ENCODE measurements at places on chromosomes 6 and 20.
A peak's percentile ranks its signal among the peaks of the same experiment; 100 is the strongest.

GRCh38 chr6:132190097-132190814, 211.0 kb downstream of the MOXD1 start:
- no peak for DNase-seq

DNA sequence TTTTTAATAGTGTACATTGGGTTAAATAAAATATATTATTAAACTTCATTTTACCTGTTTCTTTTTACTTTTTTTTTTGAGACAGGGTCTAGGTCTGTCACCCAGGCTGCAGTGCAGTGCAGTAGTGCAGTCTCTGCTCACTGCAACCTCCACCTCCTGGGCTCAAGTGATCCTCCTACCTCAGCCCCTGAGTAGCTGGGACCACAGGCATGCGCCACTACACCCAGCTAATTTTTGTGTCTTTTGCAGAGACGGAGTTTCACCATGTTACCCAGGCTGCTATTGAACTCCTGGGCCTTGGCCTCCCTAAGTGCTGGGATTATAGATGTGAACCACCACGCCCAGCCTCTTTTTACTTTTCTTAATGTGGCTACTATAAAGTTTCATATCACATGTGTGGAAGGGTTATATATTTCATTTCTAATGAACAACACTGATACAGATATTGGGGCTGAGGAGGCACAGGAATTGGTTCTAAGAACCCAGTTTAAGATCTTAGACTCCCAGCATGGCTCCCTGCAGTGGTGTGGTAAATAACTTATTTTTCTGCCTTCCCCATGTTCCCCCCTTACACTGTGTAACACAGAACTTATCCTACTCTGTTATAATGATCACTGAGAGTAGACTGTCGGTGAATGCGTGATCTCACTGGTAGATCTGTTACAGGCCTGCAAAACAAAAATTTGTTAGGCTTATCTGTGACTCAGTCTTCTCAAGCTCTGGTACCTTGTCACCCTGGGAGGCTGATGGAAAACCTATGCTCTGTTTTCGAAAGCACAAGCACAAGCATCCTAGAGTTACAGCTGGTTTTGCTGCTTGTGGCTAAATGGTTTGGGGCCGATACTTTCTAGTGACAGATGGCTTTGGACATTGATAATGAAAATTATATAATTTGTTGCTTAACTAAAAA, 5.8 kb upstream of the ATXN1 start:
- no peak for DNase-seq

DNA sequence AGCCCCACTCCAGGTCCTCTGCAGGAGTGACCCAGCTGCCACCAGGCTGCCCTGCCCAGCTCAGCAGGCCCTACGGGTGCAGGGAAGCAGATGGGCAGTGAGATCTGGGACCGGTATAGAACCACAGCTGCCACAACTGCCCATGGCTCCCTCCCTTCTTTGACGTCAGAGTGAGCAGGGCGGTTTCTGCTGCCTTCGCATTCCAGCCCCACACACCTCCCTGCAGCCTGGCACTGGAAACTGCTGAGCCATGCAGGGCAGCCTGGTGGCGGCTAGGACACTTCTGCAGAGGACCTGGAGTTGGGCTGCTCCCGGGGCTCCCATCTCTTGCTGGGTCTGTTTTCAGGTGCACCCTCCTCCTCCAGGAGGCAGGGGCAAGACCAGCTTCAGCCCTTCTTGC, 101.6 kb upstream of the CD93 start:
- no peak for DNase-seq

GRCh38 chr20:34689486-34689885, 12.6 kb upstream of the PIGU start:
- no peak for DNase-seq

- DNase-seq: no peak
Observed at GRCh38 chr20:13778827-13779226, 5.9 kb downstream of the ESF1 start.

DNA sequence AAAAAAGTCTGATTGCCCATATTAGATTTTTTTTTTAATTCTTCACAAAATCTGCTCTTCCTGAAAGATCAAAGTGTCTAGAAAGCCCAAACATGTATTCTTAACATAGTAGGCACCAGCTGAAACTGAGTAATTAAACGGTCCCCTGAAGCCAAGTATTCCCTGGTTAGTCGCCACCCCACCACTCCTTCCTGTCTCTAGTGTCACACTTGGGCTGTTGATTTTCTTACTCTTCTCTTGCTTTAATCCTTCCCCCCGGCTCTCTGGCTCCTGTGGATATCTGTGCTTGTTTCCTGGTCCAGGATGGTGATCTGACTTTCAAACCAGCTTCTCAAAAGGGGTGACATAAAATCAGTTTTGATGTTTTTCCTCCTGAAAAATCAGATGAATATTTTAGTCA, 162.9 kb downstream of the QKI start:
- no peak for DNase-seq

GRCh38 chr20:48725555-48725991, 102.2 kb downstream of the PREX1 start:
- peak; percentile 51 for DNase-seq

- DNase-seq: no peak
Observed at GRCh38 chr6:143516690-143517446, 5.3 kb upstream of the FUCA2 start.

DNA sequence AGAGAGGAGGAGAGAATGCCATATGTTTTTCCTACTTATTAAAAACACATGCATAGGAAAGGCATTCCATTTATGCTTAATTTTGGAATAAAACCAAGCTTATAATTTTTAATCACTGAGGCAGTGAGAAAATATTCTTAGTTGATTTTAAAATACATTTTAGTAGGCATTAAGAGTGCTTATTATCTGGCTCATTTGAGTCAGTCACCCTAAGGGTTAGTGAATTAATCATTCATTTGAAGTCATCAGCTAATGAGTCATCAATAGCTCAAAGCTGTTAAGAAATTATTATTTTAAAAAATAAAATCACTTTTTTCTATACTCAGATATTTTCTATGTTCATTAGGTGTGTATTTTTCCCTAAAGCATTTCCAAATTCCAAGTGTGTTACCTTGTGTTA, 81.6 kb downstream of the TMEM200A start:
- no peak for DNase-seq

DNA sequence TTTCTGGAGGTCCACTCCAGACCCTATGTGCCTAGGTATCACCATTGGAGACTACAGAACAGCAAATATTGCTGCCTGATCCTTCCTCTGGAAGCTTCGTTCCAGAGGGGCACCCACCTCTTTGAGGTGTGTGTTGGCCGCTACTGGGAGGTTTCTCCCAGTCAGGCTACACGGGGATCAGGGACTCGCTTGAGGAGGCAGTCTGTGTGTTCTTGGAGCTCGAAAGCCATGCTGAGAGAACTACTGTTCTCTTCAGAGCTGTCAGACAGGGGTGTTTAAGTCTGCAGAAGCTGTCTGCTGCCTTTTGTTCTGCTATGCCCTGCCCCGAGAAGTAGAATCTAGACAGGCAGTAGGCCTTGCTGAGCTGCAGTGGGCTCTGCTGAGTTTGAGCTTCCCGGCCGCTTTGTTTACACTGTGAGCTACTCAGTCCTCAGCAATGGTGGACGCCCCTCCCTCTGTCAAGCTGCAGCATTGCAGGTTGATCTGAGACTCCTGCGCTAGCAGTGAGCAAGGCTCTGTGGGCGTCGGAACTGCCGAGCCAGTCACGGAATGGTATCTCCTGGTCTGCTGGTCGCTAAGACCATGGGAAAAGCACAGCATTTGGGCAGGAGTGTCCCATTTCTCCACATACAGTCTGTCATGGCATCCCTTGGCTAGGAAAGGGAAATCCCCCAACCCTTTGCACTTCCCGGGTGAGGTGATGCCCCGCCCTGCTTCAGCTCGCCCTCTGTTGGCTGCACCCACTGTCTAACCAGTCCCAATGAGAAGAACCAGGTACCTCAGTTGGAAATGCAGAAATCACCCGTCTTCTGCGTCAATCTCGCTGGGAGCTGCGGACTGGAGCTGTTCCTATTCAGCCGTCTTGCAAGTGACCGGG, 32.5 kb upstream of the ASCC3 start:
- DNase-seq: no peak

GRCh38 chr6:151494235-151494935, 568 bp downstream of the CCDC170 start:
- peak; percentile 50 for DNase-seq

GRCh38 chr6:131143319-131143718, 8.1 kb downstream of the AKAP7 start:
- no peak for DNase-seq

- DNase-seq: no peak
Observed at GRCh38 chr20:54469952-54470351, 5.4 kb upstream of the DOK5 start.

GRCh38 chr20:57076951-57077350, 189.5 kb downstream of the BMP7 start:
- no peak for DNase-seq

- peak; percentile 68 for DNase-seq
Observed at GRCh38 chr6:43765776-43766499, 4.1 kb upstream of the VEGFA start.

GRCh38 chr6:70531133-70531532, 35.6 kb upstream of the SDHAF4 start:
- no peak for DNase-seq

DNA sequence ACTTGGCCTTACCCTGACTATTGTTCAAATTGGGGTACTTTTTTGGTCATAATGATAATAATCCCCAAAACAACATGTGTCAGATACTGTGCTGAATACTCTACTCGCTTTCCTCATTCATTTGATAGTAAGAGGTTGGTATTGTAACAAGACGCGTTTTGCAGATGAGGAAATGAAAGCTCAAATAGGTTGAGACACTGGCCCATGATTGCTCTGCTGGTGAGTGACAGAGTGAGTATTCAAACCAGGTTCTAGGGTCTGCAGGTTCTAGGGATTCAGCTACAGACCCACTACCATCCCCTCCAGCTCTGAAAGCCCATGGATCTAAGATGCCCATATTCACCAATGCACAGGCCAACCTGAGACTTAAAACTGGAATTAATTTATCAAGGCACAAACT, 1.3 kb upstream of the ENPP4 start:
- no peak for DNase-seq

GRCh38 chr20:59812286-59813125, 120.9 kb downstream of the SYCP2 start:
- no peak for DNase-seq

DNA sequence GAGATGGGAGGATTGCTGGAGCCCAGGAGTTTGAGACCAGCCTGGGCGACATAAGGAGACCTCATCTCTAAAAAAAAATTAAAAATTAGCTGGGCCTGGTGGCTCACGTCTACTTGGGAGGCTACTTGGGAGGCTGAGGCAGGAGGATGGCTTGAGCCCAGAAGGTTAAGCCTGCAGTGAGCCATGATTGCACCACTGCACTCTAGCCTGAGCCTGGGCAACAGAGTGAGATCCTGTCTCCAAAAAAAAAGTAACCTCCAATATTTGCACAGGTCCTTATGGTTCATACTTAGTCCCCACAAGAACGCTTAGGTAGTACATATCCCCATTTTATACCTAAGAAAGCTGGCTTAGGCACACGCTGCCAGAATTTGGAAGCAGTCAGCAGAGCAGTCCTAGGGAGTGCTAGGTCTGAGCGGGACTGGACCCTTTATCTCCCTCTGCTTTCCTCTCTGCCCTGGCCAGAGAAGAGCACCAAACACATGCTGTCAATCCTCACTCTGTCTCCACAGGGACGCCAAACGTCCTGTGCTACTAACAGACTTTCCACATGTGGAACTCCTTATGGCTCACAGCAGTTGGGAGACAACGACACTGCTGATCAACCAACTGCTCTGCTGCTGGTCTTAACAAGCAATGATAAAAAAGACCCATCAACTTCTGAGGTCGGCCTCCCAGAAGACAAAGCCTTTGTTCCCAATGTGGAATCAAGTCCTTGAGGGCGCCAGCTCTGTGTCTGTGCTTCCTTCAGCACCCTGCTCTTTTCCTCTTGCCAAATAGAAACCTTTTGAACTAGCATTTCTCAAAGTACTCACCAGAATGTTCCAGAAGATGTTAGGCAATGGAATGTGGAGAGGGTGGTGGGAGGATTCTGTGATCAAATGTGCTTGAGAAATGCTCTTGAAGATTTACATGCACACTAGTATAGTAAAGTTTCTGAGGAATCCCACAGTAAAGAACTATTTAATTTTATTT, 226.3 kb upstream of the DTNBP1 start:
- no peak for DNase-seq

- no peak for DNase-seq
Observed at GRCh38 chr20:50852085-50852484, 57.2 kb downstream of the BCAS4 start.

DNA sequence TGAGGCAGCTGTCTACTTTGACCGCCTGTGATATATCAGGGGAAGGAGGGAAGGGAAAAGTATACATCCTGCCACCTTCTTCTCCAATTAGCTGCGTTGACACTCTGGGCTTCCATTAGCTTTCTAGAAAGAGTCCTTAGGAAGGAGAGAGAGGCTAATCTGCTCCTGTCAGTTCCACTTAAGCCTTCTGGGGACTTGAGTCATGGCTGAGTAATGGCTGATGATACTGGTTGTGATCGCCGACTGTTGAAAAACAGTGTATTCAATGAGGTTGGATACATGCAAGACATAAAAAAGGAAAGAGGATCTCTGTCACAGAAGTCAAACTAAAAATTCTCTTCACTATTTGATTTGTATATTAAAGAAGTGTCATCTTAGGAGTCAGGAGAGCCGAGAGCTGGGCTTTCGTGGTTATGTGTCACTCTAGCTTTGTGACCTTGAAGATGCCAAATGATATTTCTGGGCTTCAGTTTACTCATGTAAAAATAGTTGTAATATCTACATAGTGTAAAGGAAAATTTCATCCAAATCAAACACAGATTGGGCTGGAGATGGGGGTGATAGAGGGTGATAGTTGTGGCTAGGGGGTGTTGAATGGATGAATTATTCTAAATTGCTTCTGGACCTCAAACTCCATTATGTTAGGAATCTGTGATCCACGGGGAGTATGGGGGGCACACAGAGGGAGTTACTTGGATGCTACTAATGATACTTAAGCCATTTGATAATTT, 189.0 kb downstream of the UST start:
- DNase-seq: peak; percentile 40

DNA sequence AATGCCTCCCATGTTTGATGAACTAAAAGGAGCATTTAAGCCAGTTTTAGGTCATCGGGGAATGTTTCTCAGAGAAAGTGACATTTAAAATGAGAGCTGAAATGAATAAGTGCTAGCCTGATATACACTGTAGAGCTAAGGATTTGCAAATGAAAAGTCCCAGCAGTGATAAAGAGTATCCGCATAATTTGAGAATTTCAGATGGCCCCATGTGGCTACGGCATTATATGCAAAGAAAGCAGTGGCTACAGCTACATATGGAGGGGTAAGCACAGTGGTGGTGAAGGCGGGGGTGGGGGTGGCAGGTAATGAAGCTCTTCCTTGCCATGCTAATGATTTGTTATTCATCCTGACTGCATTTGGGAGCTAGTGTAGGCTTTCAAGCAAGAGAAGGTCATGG, 371.3 kb downstream of the ARHGAP18 start:
- no peak for DNase-seq

DNA sequence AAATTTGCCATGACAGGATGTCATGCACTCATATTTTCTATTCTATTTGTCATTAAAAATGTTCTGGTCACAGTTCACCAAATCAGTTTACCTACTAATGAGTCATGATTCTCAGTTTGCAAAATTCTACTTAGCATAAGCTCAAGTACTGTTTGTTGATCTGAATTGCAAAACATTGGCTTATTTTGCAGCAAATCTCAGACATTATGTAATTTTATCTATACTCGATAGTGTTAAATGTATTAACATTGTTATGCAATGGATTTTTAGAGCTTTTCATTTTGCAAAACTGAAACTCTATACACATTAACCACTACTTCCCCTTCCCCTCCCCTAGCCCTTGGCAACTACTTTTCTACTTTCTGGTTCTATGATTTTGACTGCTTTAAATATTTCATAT, 213.8 kb upstream of the ZFP64 start:
- no peak for DNase-seq

Data from NCI-H82 (cell line).